C1 segment of cervical spinal cord (tissue), 14 donors: ENCODE measurements at places on chromosomes 7 and 10.

- DNase-seq: no peak
Observed at GRCh38 chr7:155816192-155816508, 3.9 kb upstream of the SHH start.

- DNase-seq: no peak
Observed at GRCh38 chr10:92691591-92692079, 1.9 kb downstream of the HHEX start.

- DNase-seq: peak; percentile 54
Observed at GRCh38 chr7:131431289-131431688, 103.6 kb downstream of the MKLN1 start.

DNA sequence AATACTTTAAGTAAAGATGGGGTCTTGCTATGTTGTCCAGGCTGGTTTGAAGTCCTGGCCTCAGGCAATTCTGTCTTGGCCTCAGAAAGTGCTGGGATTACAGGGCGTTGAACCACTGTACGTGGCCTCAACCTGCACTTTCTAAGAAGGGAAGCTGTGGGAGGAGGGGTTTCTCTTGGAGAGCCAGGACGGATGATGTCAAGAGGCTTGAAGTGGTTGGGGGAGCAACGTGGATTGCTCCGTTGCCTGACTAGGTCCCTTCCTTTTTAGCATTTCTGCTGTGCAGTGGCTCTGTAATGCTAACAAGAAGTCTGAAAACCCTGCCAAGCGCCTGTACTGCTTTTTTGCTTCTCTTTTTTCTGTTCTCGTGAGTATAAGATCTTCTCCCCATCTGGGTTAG lies 7.2 kb downstream of the BUD23 start:
- DNase-seq: no peak

DNA sequence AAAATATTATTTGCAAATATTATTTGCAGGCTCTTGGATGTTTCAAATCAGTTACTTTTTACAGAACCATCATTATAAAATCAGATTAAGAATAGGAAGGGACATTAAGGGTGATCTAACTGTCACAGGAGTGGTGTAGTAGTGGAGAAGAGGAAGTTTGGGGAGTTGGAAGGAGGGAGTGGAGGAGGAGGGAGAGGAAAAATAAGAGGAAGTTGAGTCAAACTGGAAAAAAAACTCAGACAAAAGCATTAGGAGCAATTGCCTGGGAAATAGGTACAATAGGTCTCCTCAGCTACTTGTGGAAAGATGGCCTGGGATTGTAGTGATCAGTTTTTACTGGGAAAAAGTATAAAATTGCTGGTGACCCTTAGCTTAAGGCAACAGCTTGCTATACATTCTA lies 77.7 kb upstream of the GPR37 start:
- DNase-seq: no peak
